Activated gamma-delta T cell (primary cell): ENCODE measurements at places on chromosomes 5 and 9.

- DNase-seq: no peak
Observed at GRCh38 chr9:103977163-103977562, 116.9 kb upstream of the SMC2 start.

DNA sequence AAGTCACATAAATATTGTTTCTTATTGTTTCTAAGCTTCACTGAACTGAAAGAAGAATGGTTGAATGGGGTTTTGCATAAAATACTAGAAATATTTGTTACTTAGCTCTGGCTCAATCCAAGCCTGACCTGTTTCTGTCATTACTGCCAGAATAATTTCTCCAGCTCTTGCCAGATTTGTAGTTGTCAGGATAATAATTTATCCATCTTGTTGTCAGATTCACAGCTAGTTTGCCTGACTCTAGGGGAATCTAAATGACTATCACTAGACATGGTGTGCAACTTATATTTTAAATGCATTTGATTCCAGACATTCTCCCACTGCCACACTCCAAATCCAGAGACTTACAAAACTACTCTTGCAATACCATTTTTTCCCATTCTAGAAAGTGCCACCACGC lies 422.7 kb downstream of the ZSWIM6 start:
- no peak for DNase-seq

- DNase-seq: no peak
Observed at GRCh38 chr5:58456486-58456885, 3.4 kb downstream of the PLK2 start.

GRCh38 chr9:35749515-35750255 lies 598 bp downstream of the RGP1 start:
- DNase-seq: no peak

DNA sequence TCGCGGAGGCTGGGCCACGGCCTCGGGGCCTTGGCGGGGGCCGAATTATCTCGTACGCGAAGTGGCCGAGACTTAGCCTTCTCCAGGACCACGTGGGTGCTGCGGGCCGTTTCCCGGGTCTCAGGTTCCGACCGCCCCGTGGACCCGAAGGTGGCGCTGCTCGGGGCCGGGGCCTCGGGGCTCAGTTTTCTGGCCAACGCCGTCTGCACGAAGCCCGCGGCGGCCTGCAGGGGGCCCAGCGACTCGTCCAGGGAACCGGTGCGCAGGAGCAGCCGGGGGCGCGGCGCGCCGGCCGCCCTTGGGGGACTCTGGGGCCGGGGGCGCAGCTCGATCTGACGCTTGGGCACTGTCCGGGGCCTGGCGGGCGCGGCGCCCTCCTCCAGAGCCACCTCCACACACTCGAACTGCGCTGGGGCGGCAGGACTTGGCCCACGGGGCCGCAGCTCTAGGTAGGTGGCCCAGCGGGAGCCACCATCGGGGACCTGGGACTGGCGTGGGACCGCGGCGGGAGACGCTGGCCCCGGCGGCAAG lies 716 bp downstream of the PROB1 start:
- DNase-seq: peak; percentile 46

DNA sequence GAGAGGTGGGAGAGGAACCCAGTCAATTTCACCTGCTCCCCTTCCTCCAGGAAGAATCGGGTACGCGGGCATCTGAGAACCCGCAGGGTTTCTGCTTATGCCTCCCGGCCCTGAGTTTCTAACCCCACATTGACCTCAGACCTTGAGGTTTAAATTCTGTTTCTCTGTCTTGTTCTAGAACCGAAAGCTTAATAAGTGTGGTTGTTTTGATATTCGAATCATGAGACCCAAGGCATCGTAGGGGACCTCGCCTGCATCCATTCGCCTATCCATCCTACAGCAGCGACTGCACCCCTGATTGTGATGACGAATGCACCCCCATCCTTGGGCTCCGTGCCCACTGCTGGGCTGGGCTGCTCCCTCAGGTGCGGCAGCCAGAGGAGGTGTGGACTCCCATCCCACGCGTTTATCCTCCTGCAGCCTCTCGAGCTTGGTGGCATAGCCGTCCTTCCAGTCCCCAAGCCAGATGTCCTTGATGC lies 80.8 kb upstream of the IER5L start:
- DNase-seq: no peak

- DNase-seq: no peak
Observed at GRCh38 chr9:110750272-110750671, 81.7 kb downstream of the MUSK start.

DNA sequence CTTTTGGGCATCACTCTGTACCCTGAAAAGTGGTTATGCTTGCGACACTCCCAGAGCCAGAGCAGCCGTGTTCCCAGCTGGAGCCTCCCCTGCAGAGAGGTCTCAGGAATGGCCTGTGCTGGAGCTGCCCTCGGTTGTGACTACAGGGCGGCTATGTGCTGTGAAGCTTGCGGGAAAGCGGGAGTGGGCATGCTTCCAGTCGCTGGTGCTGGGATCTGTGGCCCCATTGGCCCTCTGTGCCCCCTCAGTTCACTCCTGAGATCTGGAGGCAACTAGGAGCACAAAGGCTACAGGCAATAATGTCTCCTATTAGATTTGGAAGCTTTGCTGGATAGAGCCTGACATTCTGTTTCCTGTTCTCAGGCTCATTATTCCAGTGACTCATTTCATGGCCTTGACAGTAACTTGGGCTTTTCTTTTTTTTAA lies 56.9 kb downstream of the GPR107 start:
- no peak for DNase-seq

DNA sequence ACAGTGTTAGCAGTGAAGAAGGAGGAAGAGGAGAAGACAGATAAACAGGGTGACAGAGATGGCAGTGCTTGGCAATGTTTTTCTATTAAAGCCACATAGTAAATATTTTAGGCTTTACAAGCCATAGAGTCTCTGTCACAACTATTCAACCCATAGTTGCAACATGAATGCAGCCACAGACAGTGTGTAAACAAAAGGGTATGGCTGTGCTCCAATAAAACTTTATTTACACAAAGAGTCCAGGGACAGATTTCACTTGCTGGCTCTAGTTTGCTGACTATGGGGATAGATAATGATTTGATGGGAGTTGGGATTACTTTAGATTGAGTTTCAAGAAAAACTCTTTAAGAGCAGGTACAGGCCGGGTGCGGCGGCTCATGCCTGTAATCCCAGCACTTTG lies 224.8 kb upstream of the SEMA6A start:
- DNase-seq: no peak

GRCh38 chr5:127006744-127007143 lies 23.6 kb downstream of the MARCHF3 start:
- no peak for DNase-seq

DNA sequence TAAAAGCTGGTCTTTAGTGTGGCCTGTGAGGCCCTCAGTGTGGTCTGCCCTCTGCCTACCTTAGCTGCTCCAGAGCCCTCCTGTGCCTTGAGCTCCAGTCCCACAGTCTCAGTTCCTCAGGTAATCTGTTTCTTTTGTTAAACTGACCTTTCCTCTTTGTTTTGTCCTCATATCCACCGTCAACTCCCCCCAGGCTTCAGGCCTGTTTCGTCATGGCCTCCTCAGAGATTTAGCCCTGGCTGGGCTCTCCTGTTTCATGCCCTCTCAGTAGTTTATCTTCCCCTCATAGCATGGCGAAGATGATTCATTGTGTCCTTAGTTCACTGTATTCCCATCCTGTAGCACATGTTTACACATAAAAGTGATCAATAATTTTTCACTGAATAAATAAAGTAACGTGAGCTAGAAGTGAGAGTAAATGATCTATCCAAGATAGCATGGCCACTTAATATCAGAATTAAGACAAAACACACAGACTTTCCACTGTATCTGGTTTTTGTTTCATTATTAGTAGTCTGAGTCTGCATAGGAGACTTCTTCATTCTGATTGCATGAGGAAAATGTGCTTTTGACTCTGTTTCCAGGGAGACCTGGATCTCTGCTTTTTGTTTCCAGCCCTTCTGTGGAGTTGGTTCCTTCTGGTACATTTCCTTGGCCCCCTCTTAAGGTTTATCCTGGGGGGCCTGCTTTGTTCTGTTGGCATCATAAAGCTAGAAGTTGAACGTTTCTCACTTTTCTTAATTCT lies 70.5 kb downstream of the SNX24 start:
- DNase-seq: no peak

- no peak for DNase-seq
Observed at GRCh38 chr5:73615085-73615484, 10.9 kb upstream of the ARHGEF28 start.

- DNase-seq: no peak
Observed at GRCh38 chr5:94778732-94779131, 160.3 kb downstream of the SLF1 start.

- no peak for DNase-seq
Observed at GRCh38 chr9:16675131-16675530, 195.3 kb downstream of the BNC2 start.

DNA sequence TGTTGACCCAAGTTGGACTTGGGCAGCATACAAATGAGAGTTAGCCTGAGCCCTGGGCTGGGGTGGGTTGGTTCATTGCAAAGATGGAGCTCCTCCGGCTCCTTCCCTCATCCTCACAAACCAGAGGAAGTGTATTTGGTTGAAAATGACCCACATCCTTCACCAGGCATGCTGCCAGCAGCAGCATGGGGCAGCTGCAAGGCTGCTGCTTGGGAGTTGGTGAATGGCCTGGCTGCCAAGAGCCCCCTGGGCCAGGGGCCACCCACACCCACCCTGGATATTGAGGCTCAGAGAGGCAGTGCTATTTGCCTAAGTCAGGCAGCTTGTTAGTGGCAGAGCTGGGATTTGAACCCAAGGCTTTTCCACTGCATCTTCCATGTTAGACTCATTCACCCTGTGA lies 29.5 kb downstream of the PPARGC1B start:
- DNase-seq: no peak
